Skeletal muscle cell (primary cell): ENCODE measurements at places on chromosomes 11 and 22.

GRCh38 chr11:65468874-65469333, 29.9 kb upstream of the MALAT1 start:
- no peak for DNase-seq

DNA sequence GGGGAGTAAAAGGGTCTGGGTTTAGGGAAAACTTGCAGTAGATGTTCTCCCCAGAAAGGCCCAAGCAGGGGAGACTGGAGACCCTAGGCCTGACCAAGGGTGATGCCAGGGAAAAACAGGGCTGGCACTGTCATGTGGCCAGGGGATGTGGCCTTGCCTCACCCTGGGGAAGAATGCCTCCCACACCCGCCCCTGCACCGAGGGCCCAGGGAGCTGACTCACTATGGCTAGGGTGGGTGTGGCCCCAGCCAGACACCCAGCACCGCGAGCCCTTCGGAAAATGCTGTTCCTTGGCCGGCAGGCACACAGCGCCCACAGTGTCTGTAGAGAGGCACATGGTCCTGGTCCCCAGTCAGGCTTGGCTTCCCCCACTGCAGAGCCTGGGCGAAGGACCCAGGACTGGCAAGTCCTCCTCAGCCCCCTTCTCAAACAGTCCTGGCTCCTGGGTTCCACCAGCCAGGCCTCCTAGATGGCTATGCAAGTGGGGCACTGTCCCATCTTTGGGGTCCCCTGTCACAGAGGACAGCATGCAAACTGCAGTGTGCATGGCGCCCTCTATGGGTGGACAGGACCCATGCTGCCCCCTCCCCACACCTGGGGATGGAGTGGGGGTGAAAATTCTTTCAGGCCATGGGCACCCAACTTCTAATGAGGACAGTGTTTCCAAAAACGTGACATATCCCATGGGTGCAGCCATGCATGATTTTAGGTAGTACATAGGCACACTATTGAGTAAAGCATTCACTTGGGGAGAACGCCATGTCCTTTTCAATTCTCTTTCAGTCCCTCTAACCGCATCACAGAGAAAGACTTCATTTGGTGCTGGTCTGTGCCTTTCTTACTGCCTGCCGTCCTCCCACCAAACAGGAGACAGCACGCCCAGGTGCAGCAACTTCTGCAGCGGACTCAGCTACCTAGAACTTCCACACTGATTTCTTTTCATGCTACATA, 15.2 kb downstream of the TMPRSS5 start:
- DNase-seq: no peak

DNA sequence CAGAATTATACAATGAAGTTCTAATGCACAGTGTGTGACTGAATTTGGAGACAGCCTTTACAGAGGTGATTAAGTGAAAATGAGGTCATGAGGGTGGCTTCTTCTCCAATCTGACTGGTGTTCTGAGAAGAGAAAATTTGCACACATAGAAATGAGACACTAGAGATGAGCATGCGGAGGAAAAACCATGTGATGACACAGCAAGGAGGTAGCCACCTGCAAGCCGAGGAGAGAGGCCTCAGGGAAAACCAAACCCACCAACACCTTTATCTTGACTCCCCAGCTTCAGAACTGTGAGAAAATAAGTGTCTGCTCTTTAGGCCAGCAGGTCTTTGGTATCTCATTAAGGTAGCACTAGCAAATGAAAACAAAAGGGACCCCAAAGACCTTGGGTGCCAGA, 93.2 kb downstream of the GGTLC2 start:
- DNase-seq: no peak

GRCh38 chr11:66625041-66625751, 8.8 kb downstream of the RBM14 start:
- DNase-seq: no peak

- no peak for DNase-seq
Observed at GRCh38 chr22:30910358-30910757, 58.2 kb downstream of the MORC2 start.

DNA sequence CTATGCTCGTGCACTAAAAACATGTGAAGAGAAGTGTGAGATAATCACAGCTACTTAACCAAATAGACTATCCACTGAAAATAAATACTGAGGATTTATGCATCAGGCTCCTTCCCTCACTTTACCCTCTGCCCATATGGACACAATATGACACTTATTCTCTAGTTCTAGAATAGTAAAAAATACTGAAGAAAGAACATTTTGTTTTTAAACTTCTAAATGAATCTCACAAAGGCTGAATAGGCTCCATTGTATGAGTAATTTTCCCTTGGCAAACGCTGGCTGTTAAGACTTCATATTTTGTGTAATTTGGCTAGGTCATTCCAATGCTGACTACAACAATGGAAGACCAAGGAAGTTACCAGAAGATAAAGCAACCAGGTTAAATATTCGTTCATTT, 9.9 kb downstream of the HPS5 start:
- no peak for DNase-seq

GRCh38 chr11:16953663-16954062, 60.6 kb downstream of the PLEKHA7 start:
- no peak for DNase-seq

DNA sequence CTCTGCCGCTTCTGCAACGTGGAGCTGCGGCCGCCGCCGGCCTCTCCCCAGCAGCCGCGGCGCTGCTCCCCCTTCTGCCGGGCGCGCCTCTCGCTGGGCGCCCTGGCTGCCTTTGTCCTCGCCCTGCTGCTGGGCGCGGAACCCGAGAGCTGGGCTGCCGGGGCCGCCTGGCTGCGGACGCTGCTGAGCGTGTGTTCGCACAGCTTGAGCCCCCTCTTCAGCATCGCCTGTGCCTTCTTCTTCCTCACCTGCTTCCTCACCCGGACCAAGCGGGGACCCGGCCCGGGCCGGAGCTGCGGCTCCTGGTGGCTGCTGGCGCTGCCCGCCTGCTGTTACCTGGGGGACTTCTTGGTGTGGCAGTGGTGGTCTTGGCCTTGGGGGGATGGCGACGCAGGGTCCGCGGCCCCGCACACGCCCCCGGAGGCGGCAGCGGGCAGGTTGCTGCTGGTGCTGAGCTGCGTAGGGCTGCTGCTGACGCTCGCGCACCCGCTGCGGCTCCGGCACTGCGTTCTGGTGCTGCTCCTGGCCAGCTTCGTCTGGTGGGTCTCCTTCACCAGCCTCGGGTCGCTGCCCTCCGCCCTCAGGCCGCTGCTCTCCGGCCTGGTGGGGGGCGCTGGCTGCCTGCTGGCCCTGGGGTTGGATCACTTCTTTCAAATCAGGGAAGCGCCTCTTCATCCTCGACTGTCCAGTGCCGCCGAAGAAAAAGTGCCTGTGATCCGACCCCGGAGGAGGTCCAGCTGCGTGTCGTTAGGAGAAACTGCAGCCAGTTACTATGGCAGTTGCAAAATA, 816 bp downstream of the PDE3B start:
- no peak for DNase-seq

DNA sequence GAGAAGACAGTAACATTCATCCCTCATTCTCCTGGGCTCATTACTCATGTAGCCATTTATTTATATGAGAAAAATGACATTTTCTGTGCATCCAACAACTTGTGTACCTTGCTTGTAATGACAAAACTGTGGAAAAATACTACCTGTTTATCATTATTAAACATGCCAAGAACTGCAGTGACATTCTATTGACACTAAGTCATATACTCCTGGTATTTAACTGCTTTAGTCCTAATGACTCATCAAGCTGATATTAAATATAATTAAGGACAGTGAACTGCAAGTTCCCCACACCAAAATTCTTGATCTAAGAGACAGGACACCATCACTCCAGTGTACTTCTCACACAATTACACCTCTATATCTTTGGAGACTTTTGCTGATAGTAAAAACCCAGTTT, 1328.7 kb upstream of the RAG2 start:
- DNase-seq: no peak

GRCh38 chr22:36653316-36653715, 50.2 kb downstream of the CACNG2 start:
- DNase-seq: no peak

- DNase-seq: no peak
Observed at GRCh38 chr11:115193914-115194801, 310.1 kb downstream of the CADM1 start.

DNA sequence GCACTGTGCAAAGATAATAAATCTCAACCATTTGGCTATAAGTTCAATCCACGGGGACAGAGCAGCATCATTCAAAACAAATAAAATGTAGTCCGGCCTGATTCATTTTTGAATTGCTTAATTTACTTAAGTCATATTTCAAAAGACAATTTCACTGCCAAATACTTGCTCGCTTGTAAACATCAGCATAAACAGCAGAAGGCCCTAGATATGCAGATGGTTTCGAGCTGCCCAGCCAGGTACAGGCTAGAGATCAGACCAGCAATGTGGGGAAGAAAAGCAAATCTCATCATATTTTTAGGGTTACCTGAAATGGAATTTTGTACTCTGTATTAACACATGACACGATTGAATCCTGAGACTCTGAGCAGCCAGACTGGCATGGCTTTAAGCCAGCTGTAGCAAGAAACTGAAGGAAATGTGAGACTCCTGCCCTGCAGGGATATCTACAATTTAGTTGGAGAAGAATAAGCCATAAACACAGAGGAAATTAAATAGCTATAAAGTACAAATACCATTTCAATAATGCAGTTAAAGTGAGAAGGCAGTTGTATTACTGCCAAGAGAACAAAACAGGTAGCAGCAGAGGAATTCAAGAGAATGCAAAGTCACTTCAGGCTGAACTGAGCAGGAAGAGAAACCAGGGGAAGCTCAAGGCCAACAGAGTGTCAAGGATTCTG, 440.3 kb downstream of the ETS1 start:
- no peak for DNase-seq

- DNase-seq: no peak
Observed at GRCh38 chr11:116446048-116446941, 326.5 kb downstream of the BUD13 start.
